ENCODE measurements at places on chromosomes 7 and 10. TPM values are rescaled to one million over a fixed set of nuclear protein-coding genes. Genes with fewer than 3 reads are reported as not detected.

The LRRC18 gene
- not detected for polyA plus RNA-seq

The FKBP6 gene
- not detected for polyA plus RNA-seq

The CCDC136 gene
- 48.4 TPM for polyA plus RNA-seq

The TAF6 gene
- polyA plus RNA-seq: 70.5 TPM

The DLD gene
- polyA plus RNA-seq: 197 TPM

The NUTM2D gene
- polyA plus RNA-seq: 1.5 TPM

The OTUD1 gene
- 5.8 TPM for polyA plus RNA-seq

The BAG3 gene
- polyA plus RNA-seq: 3.8 TPM

The SPACDR gene
- polyA plus RNA-seq: 0.93 TPM

The PDE6C gene
- not detected for polyA plus RNA-seq

The ASAH2 gene
- polyA plus RNA-seq: 2.5 TPM

The CC2D2B gene
- not detected for polyA plus RNA-seq

The MYO1G gene
- polyA plus RNA-seq: 0.10 TPM

The CUBN gene
- polyA plus RNA-seq: 2.4 TPM

The IFIT3 gene
- polyA plus RNA-seq: 4.0 TPM

The H2BK1 gene
- not detected for polyA plus RNA-seq

The SCART1 gene
- 3.4 TPM for polyA plus RNA-seq

The TCF7L2 gene
- polyA plus RNA-seq: 10.2 TPM

The AKR1C3 gene
- polyA plus RNA-seq: 0.70 TPM

The CABCOCO1 gene
- 0.94 TPM for polyA plus RNA-seq

The FRAT1 gene
- polyA plus RNA-seq: 1.8 TPM

The MYPN gene
- polyA plus RNA-seq: 0.43 TPM

The TRIM50 gene
- polyA plus RNA-seq: not detected

The MINDY3 gene
- 9.5 TPM for polyA plus RNA-seq

The MIOS gene
- 16.4 TPM for polyA plus RNA-seq

The NXPH1 gene
- not detected for polyA plus RNA-seq

The ANKRD7 gene
- 0.44 TPM for polyA plus RNA-seq

The TSPAN13 gene
- polyA plus RNA-seq: 0.26 TPM

The TMEM273 gene
- polyA plus RNA-seq: not detected

The RNF148 gene
- not detected for polyA plus RNA-seq

The HSPA12A gene
- polyA plus RNA-seq: 2.9 TPM

The DRGX gene
- 0.11 TPM for polyA plus RNA-seq

The WDFY4 gene
- polyA plus RNA-seq: not detected

The PVRIG gene
- not detected for polyA plus RNA-seq

The VWDE gene
- 0.03 TPM for polyA plus RNA-seq

The EEF1AKMT2 gene
- polyA plus RNA-seq: 13.5 TPM

The SFTPA1 gene
- not detected for polyA plus RNA-seq

The CARD11 gene
- not detected for polyA plus RNA-seq

The OPN4 gene
- 0.03 TPM for polyA plus RNA-seq

Measured in SK-N-SH (cell line).